Effector memory CD8-positive, alpha-beta T cell (primary cell): ENCODE measurements at places on chromosomes 4 and X.

DNA sequence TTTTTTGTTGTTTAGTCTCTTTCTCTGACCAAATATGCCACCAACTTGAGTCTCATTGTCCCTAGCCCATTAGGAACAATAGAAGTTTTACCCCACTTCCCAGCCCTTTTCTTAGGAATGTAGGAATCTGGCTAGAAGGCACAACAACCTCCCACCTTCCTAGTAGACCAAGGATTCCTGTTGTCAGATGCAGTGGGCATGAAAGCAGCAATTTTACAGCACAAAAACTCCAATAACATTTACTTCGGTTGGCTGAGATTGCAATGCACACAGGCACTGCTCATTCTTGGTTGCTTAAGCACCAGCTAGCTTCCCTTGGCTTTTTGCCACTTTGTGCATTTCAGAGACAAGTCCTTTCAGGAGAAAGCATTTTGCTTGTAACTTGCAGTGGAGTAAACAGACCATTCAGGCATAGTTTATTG is 312.8 kb downstream of the TENM3 start:
- no peaks in the 10 kb centered on the region for H3K4me1 ChIP-seq
- no peak overlapping the region for H3K27ac ChIP-seq
- DNase-seq = no peak
- H3K4me3 ChIP-seq = no peak overlapping the region
- H3K27me3 ChIP-seq = peaks cover 10% of the 10 kb centered on the region
- H3K36me3 ChIP-seq = no peaks in the 10 kb centered on the region

GRCh38 chrX:131764216-131764615 is 220.3 kb downstream of the OR13H1 start:
- no peaks in the 10 kb centered on the region for H3K36me3 ChIP-seq
- H3K27me3 ChIP-seq = no peaks in the 10 kb centered on the region
- DNase-seq = no peak
- no peaks in the 10 kb centered on the region for H3K4me1 ChIP-seq
- H3K4me3 ChIP-seq = no peak overlapping the region

- H3K27ac ChIP-seq = no peak overlapping the region
- DNase-seq = no peak
- no peaks in the 10 kb centered on the region for H3K4me1 ChIP-seq
- H3K4me3 ChIP-seq = no peak overlapping the region
- no peaks in the 10 kb centered on the region for H3K27me3 ChIP-seq
These were observed 270.3 kb upstream of the HS3ST1 start for GRCh38 chr4:11698846-11699590.

- H3K4me1 ChIP-seq = no peaks in the 10 kb centered on the region
- H3K27ac ChIP-seq = no peak overlapping the region
- H3K4me3 ChIP-seq = no peak overlapping the region
- H3K27me3 ChIP-seq = no peaks in the 10 kb centered on the region
- DNase-seq = no peak
These were observed 387.6 kb upstream of the ZFP42 start for GRCh38 chr4:187608001-187608421.

DNA sequence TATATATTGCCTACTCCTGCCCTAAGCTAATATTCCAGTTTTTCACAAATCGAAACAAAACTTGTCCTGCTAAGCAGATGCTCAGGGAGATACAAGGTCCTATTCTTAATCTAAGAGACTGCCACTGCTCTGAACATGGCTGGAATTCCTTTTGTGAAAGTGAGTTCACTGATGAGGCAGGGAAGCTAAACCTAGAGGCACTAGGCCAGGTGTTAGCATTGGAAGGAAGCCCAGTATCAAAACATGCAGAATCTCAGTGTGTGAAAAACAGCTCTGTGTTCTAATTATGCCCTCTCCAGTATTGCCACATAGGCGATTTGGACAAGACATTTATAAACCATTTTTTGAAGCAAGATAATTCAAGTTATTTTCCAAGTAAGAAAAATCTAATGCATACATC is 47.6 kb downstream of the ABCG2 start:
- H3K27me3 ChIP-seq = no peaks in the 10 kb centered on the region
- H3K4me1 ChIP-seq = no peaks in the 10 kb centered on the region
- H3K27ac ChIP-seq = no peak overlapping the region
- peaks cover 4% of the 10 kb centered on the region for H3K36me3 ChIP-seq
- DNase-seq = no peak

- DNase-seq = no peak
- no peaks in the 10 kb centered on the region for H3K36me3 ChIP-seq
- no peaks in the 10 kb centered on the region for H3K27me3 ChIP-seq
These were observed 42.3 kb upstream of the SRPX start for GRCh38 chrX:38262715-38263620.

GRCh38 chr4:126271292-126271691 is 956.5 kb downstream of the FAT4 start:
- H3K27ac ChIP-seq = no peak overlapping the region
- no peak for DNase-seq
- H3K4me3 ChIP-seq = no peak overlapping the region
- no peaks in the 10 kb centered on the region for H3K27me3 ChIP-seq

GRCh38 chr4:159977907-159978617 is 875.2 kb downstream of the RAPGEF2 start:
- no peaks in the 10 kb centered on the region for H3K36me3 ChIP-seq
- H3K4me1 ChIP-seq = no peaks in the 10 kb centered on the region
- H3K27ac ChIP-seq = no peak overlapping the region
- H3K4me3 ChIP-seq = no peak overlapping the region
- H3K27me3 ChIP-seq = no peaks in the 10 kb centered on the region
- DNase-seq = no peak

GRCh38 chrX:78753571-78753970 is 6.1 kb downstream of the LPAR4 start:
- H3K4me3 ChIP-seq = no peak overlapping the region
- no peak for DNase-seq
- H3K27ac ChIP-seq = no peak overlapping the region
- H3K36me3 ChIP-seq = no peaks in the 10 kb centered on the region
- H3K27me3 ChIP-seq = no peaks in the 10 kb centered on the region
- no peaks in the 10 kb centered on the region for H3K4me1 ChIP-seq

DNA sequence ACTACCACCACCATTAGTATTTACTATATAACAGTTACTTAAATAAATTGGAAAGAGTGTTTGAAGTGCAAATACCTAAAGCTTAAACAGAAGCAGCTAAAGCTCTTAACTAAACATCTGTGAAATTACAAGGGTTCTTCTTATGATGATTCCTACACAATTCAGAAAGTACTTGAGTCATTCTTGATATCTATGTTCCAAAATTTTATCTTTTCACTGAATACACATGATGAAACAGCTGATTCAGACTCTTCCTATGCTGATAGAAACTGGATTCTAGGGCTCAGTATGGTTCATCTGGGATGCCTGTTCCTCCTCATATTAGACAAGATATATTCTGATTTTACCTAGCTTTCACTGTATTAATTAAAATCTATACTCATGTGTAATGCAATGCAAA is 13.6 kb downstream of the EREG start:
- no peaks in the 10 kb centered on the region for H3K36me3 ChIP-seq
- H3K27ac ChIP-seq = no peak overlapping the region
- no peak for DNase-seq
- H3K27me3 ChIP-seq = peaks cover 8% of the 10 kb centered on the region
- H3K4me1 ChIP-seq = no peaks in the 10 kb centered on the region
- no peak overlapping the region for H3K4me3 ChIP-seq

DNA sequence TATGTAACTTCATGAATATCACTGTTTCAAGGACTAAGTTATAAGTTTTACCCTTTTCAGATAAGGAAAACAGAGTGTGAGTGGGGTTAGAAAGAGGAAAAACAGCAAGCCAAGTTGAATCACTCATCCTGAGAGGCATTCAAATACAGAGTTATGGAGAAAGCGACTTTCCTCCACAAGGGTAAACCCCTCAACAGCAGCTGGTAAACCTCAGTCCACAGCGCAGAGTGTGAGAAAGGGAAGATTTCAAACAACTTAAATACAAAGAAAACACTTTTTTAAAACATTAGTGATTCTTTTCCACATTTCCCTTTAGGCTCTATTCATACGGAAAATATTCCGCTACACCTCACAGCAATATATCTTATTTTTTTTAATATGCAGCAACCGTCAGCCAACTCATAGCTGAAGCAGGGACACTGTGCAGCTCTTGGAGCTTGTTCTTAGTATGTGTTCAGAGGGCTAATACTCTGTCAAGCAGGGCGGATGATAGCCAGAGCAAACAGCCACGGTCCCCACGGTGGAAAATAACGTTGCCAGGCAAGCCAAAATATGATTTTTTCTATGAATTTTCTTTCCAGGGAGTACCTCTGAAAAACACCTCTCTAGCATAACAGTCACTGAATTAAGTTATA is 488.9 kb upstream of the FAT1 start:
- no peak for DNase-seq
- H3K4me1 ChIP-seq = no peaks in the 10 kb centered on the region
- no peaks in the 10 kb centered on the region for H3K36me3 ChIP-seq
- no peak overlapping the region for H3K27ac ChIP-seq
- no peak overlapping the region for H3K4me3 ChIP-seq
- no peaks in the 10 kb centered on the region for H3K27me3 ChIP-seq

GRCh38 chr4:9825049-9825448 is 43.6 kb downstream of the DRD5 start:
- H3K4me1 ChIP-seq = no peaks in the 10 kb centered on the region
- no peak overlapping the region for H3K4me3 ChIP-seq
- no peaks in the 10 kb centered on the region for H3K36me3 ChIP-seq
- peaks cover 16% of the 10 kb centered on the region for H3K27me3 ChIP-seq
- no peak overlapping the region for H3K27ac ChIP-seq

GRCh38 chr4:78214078-78214477 is 157.0 kb downstream of the FRAS1 start:
- no peak for DNase-seq
- peaks cover 18% of the 10 kb centered on the region for H3K27me3 ChIP-seq
- H3K36me3 ChIP-seq = no peaks in the 10 kb centered on the region

DNA sequence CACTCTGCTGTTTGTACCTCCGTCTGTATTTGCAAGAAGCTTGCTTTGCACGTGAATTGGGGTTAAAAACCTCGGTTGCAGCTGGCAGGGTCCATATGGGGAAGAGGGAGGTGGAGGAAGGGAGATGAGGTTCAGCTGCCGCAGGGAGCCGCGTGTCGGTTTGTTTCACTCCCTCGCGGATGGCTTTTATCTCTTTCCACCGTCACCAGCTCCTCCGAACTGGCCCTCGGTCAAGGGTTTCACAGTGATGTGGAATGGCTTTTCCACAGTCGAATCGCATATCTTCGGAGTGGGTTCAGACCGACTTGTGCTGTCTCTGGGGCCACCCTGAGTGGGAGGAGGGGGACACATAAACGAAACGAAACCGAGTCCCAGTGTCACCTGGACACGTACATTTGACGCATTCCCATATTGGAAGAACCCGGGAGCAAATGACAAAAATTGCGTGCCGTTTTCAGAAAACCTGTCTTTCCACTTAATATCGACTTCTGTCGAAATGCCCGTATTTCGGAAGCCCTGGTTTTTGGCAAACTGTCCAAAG is 929 bp downstream of the ZBTB33 start:
- H3K36me3 ChIP-seq = peaks cover 21% of the 10 kb centered on the region
- peak overlapping the region; percentile 97 for H3K27ac ChIP-seq
- H3K27me3 ChIP-seq = no peaks in the 10 kb centered on the region
- DNase-seq = no peak
- H3K4me3 ChIP-seq = peak overlapping the region; percentile 97
